M059J (cell line): ENCODE measurements at places on chromosomes 2 and 18. TPM values are rescaled to one million over a fixed set of nuclear protein-coding genes. Genes with fewer than 3 reads are reported as not detected.

DNA sequence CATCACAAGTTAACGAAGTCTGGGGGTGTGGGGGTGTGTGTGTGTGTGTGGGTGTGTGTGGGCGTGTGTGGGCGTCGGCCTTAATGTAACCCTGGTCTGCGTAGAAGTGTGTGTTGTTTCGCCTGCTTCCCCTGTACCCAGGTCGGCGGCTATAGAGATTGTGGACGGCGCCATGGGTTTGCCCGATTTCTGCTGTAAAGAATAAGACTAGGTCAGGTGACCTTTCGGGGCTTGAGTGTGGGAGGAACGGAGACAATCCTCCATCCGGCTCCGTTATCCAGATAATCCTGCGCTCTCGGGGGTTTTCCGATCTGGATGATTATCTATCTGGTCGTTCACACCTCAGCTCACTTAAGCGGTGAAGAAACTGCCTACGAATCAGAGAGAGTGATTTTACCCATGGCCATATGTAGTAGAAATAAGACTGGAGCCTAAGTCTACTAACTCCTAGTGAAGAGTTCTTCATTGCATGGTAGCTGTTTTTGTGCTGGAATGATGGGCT lies 543 bp downstream of the HADHB start:
- DNase-seq = peak; percentile 45

- DNase-seq = peak; percentile 88
Measured at GRCh38 chr18:40810372-40810771, 1144.7 kb upstream of the PIK3C3 start.

GRCh38 chr2:104844807-104845551 lies 8.9 kb upstream of the POU3F3 start:
- DNase-seq = no peak

- no peak for DNase-seq
Measured at GRCh38 chr2:225036431-225036830, 5.8 kb downstream of the DOCK10 start.

DNA sequence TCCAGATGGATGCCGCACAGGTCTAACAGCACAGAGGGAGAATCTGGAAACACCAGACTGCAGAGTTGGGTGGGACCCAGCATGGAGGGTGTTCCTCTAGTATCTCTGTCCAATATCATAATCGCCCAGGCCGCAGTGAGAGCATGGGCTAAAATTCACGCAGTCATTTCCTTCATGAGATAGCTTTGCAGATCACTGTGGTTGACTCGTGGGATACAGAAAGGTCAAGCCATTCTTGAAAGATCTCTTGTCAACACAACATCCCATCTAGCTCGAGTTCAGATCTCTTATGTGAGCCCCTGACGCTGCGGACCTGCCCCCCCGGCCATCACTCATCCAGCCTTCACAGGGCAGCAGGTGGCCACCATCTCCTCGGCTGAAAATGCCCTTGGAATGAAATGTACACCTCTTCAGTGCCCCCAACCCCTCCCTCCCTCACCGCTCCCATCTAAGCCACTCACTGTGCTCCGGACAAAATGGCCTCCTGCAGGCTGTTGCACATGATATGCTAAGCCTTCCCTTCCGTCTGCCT lies 45.9 kb downstream of the FOSL2 start:
- no peak for DNase-seq

DNA sequence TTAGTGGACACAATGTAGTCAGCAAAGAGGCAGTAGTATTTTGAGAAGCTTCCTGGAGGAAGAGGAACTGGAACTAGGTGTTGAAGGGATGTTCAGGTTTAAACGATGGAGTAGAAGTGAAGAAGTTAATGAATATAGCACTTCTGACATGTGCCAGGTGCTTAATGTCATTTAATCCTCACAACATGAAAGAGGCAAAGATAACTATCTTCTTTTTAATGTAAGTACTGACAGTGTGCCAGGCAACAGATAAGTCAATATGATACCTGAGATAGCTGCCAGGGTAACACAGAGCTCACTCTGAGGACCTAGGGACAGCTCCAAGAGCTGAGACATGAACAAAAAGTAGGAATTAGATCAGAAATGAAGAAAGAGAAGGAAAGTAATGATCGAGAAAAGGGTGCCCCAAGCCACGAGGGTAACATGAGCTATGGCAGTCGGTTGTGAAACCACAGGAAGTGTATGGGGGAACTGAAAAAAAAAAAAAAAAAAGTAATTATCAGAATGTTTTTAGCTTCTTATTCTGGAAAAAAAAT lies 140.7 kb downstream of the RNF144A start:
- no peak for DNase-seq

DNA sequence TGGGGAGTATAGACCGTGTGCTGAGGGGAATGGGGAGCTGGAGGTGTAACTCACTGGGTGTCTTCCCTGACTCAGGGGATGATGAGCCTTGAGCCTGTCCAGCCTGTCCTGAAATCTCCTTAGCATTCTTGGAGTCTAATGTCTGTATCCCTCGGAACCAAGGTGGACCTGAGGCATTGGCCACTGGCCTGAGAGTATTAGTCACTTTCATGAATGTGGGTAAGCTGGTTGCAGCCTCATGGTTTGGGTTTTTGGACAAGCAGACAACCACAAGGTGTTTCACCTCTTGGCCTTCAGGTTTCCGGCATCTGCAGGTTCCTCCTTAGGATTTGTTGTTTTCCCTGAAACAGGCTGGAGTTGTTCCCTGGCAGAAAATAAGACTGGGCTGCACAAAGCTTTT lies 63.2 kb downstream of the PRKCE start:
- DNase-seq = peak; percentile 9

DNA sequence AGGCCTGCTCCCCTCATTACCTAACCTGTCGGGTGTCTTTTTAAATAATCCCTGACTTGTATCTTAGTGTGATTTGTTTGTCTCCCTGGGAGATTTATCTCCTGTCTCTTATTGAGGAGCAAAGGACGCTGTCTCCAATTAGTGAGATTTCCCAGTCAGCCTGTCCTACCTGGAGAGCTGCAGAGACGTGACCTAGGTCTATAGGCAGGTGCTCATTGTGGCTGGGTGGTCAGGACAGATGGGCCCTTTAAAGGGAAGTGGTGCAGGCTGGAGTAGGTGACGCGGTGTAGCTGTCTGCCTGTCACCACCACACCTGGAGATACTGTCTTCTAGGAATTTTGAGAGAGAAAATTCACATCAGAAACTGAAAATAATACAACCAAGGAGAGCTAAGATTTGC lies 28.0 kb downstream of the PLB1 start:
- DNase-seq = no peak

DNA sequence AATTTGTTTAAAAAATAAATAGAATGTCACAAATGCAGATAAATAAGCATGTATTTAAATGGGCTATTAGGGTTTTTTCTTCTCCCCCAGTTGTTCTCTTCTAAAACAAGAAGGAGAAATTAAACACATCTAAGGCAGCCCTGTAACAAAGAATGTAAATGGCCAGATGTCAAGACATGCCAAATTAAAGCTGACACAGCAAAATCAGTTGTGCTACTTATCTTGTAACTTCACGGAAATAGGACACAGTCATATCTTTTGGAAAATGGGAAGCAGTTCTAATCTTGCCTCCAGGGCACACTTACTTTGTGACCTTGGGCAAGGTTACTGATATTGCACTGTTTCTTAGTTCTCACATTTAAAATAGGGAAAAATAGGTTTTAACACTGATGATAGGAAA lies 200.1 kb upstream of the NRXN1 start:
- no peak for DNase-seq

DNA sequence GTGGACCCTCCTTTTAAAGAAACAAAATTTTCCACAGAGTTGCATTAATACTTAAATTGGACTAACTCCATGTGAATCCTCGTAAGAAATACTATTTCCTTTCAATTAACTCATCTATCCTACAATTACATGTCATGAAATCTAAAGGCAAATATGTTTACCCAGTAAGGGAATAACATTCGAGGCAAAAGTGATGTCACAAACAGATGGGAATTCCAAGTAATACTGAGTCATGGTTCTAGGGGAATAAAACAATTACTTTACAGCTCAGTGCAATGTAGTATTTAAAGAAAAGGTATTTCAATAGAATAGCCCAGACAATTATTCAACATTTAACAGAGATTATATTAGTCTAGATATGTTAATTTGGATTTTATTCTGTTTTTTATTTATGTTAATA lies 205.8 kb downstream of the ZNF385B start:
- DNase-seq = peak; percentile 12

The IL18R1 gene
- not detected in 2 replicates for total RNA-seq

GRCh38 chr2:221635949-221636348 lies 63.8 kb upstream of the EPHA4 start:
- peak; percentile 13 for DNase-seq

DNA sequence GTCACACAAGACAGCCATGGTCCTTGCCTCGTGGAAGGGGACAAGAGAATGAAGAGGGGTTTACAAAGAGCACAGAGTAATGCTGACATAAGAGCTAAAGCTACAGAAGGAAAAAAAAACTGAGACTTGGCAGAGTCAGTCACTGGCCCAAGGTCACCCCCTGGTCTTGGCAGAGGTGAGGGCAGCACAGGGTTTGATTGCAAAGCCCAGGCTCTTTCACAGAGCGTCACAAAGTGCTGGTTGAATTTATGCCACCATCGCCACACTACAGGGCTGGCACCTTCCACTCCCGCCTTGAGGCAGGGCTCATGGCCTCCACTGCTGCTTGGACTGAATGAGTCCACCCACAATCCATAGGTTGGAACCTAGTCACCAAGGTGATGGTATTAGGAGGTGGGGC lies 190.2 kb downstream of the INHBB start:
- DNase-seq = no peak
